ENCODE measurements at places on chromosomes 6 and 20.

DNA sequence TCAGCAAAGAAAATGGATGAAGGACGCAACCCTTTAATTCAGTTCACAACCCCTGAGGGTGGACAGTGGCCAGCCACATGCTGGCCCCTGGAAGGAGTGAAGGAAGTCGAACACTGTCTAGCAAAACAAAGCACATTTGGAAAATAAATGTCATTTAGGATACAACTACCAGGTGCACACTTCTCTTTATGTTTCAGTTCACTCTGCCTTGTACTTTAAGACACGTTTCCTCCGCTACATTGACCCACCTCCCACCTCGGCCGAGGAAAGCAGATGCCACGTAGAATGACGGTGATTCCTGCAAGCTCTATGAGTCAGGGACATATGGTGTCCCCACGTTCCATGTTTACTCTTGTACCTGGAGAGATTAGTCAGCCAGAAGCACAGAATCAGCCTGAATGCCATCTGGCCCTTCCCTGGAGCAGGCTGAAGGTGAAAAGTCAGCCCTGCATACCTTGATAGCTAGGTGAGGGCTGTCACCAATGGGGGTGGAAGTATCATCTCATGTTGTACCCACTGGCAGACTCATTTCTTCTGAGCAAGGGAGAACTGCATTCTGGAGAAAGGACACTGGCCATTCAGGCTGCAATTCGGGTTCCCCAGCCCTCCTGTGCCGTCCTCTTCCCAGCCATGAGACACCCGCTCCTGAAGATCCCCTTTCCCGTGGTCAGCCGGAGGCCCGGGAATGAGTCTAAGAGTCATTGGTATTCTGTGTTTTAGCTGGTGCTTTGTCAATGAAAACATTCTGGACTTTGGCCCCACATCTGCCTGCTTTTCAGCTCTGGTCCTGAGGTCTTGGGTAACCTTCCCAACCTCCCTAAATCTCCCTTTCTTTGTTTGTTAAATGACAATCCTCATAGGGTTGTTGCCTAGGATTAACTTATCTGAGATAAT is 60.6 kb downstream of the FOXA2 start:
- no peak for DNase-seq

DNA sequence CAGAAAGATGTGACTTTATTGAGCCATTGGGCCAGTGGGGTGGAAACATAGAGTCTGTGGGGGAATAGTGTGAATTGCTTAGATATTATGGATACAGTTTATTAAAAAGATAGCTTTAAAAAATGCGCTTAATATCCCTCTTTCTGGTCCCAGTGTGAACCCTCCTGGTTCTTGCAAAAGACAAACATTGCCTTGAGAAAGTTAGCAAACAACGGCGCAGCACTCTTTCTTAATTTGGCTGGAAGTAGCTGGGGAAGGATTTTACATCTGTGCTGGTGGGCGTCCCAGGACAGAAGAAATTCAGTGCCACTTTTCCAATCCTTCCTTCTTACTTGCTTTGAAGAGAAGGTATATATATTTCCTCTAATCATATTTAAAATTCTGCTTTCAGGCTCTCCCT is 191.4 kb upstream of the ZFP64 start:
- no peak for DNase-seq

- DNase-seq = no peak
Observed at GRCh38 chr20:24842918-24843715, 106.0 kb upstream of the CST7 start.

- DNase-seq = no peak
Observed at GRCh38 chr6:30818391-30818841, 65.9 kb upstream of the DDR1 start.

- DNase-seq = no peak
Observed at GRCh38 chr6:56751604-56752003, 108.9 kb upstream of the DST start.

- no peak for DNase-seq
Observed at GRCh38 chr6:91130126-91130525, 543.3 kb upstream of the MAP3K7 start.

All from HS-27A (cell line).